ENCODE measurements at places on chromosomes 6 and 20.
A peak's percentile ranks its signal among the peaks of the same experiment; 100 is the strongest.

DNA sequence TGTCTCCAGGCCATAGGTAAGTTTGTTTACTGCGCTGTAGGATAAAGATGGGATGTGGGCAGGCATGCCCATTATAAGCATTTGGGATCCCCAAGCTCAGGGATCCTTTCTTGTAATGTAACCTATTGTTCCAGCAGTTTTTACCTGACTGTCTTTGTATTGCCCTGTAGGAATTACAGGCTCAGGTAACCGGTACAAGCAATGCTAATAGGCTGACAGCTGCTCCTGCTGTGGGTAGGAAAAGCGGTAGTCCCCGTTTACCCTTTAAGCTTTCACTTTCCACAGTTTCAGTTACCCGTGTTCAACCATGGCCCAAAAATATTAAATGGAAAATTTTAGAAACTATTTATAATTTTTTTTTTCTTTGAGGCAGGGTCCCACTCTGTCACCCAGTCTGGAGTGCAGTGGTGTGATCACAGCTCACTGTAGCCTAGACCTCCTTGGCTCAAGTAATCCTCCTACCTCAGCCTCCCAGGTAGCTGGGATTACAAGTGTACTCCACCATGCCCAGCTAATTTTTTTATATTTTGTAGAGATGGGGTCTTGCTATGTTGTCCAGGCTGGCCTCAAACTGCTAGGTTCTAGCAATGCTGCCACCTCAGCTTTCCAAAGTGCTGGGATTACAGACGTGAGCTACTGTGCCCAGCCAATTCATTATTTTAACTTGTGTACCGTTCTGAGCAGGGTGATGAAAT is 108.6 kb downstream of the CDYL start:
- DNase-seq = no peak

DNA sequence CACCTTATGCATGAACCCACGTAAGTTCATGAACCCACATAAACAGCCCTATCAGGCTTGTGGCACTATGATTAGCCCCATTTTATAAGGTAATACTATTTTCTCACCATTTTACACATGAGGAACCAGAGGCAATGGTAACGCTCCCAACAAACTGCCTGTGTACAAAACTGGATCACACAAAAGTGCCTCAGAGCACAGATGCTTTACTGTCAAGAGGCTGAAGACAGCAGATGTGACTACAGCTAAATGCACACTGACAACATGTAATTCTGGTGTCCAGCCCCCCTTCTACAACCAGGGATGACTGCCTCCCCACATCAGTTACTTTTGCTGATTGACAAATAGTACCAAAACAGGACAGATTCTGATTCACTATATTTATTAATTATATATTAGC is 69.6 kb downstream of the GMDS start:
- no peak for DNase-seq

DNA sequence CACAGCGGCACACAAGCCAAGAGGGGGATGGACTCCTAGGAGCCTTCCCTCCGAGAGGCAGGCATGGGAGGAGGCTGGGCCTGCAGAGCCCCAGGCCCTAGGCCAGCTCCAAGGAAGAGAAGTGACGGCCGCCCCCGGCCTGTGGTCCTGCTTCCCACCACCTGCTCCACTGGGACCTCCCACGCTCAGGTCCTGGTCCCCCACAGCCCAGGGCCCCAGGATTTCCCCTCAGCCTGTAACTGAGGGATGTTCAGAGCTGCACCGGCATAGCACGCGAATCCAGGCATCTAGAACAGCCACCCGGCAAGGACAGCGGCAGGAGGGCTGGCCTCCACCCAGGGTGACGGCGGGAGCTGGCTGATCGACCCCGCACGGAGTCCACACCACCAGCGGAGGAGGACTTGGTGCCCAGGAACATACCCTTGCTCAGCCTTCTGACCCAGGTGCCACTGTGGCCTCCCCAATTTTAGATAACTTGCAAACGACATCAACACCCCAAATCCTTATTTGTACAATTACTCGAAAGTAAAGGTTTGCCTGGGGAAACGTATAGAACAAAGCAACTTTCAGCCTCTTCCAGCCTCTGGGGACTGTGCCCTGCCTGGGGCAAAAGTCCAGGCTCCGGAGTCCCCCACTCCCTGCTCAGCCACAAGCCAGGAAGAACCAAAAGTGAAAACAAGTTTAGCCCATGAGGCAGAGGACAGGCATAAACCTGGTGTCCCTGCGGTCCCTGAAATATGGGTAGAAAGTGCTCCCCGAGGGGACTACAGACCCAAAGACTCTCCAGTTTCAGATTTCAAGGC is 3.5 kb downstream of the GATA5 start:
- no peak for DNase-seq

DNA sequence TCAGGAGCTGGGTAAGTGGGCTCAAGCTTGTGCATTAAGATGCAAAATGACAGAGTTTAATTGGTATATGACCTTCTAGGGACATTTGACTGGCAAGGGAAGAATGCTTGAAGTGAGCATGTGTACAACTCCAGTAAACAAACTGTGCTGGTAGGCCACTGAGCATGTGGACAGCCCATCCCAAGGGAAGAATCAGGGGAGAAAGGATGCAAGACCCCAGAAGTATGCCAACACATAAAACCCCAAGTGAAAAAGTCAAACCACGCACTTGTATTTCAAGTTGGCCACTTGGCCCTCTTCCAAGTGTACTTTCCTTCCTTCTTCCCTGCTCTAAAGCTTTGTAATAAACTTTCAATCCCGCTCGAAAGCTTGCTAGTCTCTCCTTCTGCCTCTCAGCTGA is 10.4 kb upstream of the THBD start:
- no peak for DNase-seq

DNA sequence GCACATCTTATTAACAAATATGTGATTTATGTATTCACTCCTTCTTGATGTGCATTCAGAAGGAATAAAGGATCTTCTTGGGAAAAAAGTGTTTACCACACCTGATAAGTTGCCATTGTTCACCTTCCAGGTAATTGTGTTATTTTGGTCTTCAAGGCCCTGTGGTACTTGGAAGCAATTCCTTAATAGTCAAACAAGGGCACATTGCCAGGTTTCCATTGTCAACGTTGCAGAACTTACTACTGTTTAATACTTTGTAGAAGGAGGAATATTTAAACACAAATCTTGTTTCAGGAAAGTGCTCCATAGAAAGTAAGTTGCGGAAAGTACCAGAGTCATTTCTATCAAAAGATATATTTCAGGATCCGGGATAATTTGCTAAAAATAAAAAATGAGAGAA is 129.5 kb upstream of the SGK1 start:
- DNase-seq = no peak

- DNase-seq = no peak
Observed at GRCh38 chr20:12925863-12926793, 82.6 kb upstream of the SPTLC3 start.

GRCh38 chr20:10524643-10525042 is 89.5 kb downstream of the SLX4IP start:
- DNase-seq = no peak

- no peak for DNase-seq
Observed at GRCh38 chr6:830667-831327, 137.9 kb upstream of the EXOC2 start.

- no peak for DNase-seq
Observed at GRCh38 chr20:62402456-62403150, 4.5 kb downstream of the CABLES2 start.

DNA sequence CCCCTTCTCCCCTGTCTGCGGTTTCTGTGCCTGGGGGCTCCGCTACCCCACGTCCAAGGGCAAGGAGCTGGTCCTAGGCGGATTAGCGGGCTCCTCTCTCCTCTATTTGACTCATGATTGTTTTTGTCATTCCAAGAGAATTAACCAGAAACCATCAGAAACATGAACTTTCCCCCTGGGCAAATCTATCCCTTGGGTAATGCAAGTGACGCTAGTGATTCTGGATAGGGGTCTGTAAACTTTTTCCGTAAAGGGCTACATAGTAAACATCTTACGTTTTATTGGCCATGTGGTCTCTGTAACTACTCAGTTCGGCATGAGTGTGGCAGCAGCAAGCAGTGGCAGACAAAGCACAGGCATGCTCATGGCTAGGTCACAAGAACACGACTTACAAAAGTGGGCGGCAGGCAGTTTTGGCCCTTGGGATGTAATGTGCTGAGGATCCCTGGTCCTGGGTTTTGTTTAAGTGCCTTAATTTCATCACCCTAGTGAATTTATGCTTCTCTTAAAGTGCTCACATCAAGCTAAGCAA is 654 bp downstream of the CST11 start:
- no peak for DNase-seq

DNA sequence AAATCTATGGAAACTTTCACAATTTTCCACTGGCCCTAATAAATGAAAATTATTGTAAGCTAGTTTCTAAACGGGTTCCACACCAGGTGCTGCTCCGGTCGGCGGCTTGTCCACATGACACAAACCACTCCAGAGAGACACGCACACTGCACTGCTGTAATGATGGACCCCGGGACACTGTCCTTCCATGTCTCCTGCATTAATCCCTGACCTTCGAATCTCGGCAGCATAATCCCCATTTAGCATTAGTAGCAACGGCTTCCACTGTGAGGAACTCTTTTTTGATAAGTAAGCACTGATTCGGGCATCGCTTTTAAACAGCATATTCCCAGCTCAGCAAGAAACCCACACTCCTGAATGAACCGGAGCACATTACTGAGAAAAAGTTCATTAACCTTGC is 43.5 kb downstream of the INSM1 start:
- no peak for DNase-seq

GRCh38 chr6:29976253-29976587 is 33.9 kb downstream of the HLA-A start:
- no peak for DNase-seq

DNA sequence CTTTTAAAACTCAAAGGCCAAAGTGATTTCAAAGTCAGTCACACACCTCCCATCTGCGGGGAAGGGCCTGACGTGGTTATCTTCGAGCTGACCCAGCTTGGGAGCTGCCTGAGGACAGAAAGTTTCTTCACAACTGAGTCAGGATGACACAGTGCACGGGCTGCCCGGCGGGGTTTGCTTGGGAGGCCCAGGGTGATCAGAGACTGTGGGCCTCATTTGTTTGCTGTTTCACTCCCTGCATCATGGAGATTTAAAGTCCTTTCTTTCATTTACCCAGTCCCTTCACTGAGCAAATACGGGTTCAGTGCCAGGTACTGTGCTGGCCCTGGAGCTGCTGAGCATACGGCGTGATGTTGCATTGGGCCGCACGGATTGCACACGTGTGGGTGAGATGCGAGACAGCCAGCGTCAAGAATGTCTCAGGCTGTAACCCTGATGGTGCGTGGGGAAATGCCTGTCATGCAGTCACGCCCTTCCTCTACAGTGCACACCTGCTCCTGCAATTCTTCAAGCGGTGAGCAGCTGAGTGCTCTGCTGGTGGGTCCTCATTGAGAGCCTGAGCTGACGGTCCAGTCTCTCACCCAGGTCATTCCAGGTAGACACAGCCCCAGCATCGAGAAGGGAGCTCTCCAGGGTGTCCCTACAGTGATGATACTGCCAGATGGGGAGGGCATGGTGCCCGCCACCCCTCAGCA is 82.7 kb upstream of the PMEPA1 start:
- DNase-seq = no peak

- DNase-seq = no peak
Observed at GRCh38 chr6:148085631-148086331, 256.9 kb upstream of the SASH1 start.

GRCh38 chr6:21003780-21004541 is 469.7 kb downstream of the CDKAL1 start:
- DNase-seq = no peak

GRCh38 chr6:155528982-155529453 is 73.4 kb upstream of the NOX3 start:
- no peak for DNase-seq

GRCh38 chr20:49660912-49661311 is 52.8 kb downstream of the B4GALT5 start:
- no peak for DNase-seq

DNA sequence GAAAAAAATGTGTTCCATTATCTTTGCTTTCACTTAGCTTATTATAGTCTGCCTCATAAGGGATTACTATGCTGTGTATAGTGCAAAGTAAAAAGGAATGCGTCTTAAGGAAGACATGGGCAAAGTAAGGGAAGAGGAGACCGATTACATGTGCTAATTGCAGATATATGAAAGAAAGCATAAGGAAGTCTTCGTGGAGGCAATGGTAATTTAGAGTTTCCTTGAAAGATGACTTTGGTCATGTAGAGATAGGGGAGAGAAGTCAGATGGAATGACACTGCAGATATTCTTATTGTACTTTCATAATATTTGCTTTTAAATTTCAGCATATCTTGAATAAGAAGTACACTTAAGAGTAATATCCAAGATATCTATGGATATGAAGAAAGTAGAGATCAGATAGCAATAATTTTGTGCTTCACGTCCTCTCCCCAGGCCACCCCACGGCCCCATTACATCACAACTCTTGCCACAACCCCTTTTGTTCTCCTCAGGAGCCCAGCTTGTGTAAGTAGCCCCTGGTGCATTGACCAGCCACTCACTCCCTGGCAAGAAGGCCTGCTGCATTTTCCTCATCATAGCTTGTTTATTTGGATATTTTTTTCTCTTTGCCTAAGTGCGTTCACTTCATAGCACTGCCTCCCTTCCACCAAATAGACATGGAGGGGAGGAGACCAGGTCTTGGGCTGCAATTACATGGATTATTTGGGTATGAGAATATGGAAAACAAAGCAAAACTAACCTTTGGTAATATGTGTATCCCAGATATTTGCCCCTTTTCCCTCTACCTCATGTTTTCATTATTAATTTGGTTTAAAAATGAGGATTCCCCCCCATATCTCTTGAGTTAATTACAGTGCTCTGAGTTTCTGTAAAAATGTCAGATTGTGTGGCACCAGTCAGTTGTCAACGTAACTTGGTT is 30.7 kb upstream of the COL10A1 start:
- DNase-seq = no peak

- DNase-seq = peak; percentile 64
Observed at GRCh38 chr6:99603421-99604165, 3.0 kb upstream of the PRDM13 start.

DNA sequence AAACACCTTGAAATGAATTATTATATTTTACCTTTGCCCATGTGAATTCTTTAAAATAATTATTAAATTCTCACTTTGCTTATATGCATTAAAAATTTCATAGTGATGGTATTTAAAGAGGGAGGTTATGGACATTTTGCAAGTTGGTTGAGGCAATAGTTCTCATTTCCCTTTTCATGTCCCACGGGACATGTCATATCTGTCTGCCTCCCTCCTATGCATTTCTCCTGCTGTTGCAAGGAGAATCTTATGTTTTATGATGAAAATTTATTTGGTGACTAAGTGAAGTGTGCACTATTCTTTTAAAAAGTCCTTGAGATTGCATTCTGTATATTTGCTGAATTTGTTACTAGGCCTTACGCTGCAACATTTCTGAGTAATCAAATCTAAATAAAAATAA is 67.2 kb downstream of the UTRN start:
- no peak for DNase-seq

DNA sequence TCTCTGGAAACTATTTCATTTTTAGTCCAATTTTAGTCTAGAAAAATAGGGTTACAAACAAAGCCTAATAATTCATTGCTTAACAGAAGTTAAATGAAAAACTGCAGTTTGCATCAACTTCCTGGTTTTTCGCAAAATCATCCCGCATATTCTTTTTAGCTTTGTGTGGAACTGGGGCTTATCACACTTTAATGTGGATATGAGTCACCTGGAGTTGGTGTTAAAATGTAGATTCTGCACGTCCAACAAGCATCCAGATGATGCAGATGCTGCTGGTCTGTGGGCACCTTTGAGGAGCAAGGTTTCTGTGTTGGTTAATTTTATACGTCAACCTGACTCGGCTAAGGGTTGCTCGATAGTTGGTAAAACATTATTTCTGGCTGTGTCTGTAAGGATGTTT is 126.1 kb downstream of the PLCB4 start:
- DNase-seq = no peak

Data from left hindlimb (tissue), 1 donor.